ENCODE measurements at places on chromosomes 7 and 10.

- DNase-seq: peak; percentile 47
Measured at GRCh38 chr7:151755131-151755801, 121.6 kb downstream of the PRKAG2 start.

GRCh38 chr7:44575054-44575453 is 1.3 kb upstream of the DDX56 start:
- DNase-seq: no peak

- peak; percentile 54 for DNase-seq
Measured at GRCh38 chr7:94088560-94088959, 84.4 kb upstream of the BET1 start.

GRCh38 chr10:95487994-95488393 is 73.2 kb downstream of the SORBS1 start:
- peak; percentile 6 for DNase-seq

DNA sequence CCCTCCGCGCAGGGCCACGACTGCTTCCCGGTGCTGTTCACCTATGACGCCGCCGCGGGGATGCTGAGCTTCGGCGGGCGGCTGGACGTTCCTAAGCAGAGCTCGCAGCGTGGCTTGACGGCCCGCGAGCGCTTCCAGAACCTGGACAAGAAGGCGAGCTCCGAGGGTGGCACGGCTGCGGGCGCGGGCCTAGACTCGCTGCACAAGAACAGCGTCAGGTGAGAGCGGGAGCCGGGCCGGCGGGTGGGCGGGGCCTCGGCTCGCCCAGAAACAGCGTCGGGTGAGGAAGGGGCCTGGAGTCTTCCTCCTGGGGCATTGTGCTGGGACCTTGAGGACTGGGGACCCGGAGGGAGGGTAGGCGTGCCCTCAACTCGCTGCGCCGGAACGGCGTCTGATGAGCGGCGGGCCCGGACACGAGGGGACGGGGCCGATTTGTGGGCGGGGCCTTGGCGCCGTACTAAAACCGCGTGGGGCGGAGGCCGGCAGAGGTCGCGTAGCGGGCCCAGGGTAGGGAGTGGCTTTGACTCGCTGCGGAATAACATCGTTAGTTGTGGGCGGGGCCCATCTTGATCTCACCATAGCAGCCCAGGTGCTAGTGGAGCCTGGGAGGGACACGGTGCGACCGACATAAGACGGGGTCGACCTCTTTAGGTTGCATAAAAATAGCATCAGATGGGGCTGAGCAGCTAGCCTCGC is 15.6 kb downstream of the PDAP1 start:
- peak; percentile 44 for DNase-seq

GRCh38 chr10:112215342-112215774 is 31.8 kb upstream of the GPAM start:
- no peak for DNase-seq

GRCh38 chr10:110530131-110530831 is 32.6 kb downstream of the DUSP5 start:
- peak; percentile 67 for DNase-seq

- DNase-seq: no peak
Measured at GRCh38 chr7:44415047-44415446, 75.4 kb downstream of the NUDCD3 start.

DNA sequence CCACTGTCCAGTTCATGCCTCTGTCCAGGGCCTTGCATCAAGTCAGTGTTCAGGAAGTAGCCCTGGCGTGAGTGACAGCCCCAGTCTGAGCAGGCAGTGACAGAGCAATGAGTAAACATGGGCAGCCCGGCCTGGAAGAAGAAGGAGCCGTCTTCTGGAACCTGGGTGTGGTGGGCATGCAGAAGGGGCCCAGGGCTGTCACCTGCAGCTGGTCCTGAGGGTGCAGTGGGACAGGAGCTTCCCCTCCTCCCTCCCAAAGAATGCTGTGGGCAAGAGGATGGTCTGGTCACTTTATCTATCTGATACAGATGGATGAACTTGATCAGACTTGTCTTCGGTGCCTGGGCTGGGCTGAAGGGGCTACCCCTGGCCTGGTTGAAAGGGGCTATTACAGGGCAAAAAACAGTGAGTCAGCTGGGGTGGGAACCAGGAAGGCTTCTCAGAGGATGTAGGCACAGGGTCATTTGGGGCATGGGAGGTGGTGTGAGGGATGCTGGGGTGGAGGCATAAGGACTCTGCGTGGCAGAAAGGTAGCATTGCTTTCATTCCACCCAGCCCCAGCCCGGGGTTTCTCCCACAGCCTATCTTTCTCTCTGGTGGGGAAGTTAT is 42.7 kb upstream of the PPIF start:
- DNase-seq: no peak

- no peak for DNase-seq
Measured at GRCh38 chr10:119420950-119421875, 121.3 kb downstream of the RGS10 start.

DNA sequence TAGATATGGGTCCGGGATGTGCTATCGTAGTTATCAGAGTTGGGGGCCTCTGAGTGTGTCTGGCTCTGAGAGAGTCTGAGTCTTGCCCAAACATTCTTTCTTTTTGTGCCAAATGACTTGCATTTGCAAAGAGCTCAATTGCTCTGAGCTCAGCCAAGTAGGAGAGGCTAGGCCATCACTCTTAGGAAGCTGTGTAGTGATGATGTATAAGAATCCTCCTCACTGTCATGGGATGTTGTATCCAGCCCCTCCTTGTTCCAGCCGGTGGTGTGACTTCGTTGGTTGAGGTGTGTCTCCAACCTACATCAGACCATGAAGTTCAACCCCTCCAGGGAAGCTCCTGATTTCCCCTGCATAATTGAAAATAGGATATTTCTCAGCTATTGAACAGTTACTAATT is 97.5 kb upstream of the NPS start:
- DNase-seq: no peak

DNA sequence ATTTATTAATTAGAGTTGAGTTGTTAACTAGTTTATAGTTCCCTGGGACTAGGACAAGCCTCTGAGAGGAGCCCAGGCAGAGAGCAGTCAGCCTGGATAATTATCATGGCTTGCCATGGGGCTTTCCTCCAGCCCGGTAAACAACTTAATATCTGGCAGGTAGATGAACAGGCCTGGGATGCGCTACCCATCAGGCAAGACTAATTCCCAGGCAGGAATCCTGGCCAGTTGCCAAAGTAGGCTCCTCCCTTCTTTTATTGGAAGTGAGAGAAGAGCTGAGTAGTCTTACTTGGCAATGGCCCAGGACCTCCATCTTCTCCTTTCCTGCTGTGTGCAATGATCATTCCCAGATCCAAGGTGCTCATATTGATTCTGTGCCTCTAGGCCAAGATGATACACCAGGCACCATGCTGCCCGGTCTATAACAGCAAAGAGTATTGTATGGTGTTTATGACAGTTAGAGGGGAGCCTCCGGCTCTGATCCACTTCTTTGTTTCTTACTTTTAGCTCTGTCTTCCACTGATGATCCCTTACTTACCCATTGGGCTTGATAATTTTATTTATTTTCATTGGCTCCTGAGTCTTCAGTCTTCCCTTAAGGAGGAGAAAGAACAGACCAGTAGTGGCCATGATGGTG is 408.7 kb downstream of the REEP3 start:
- no peak for DNase-seq

GRCh38 chr7:18829858-18830285 is 287.6 kb downstream of the TWIST1 start:
- DNase-seq: peak; percentile 62

- no peak for DNase-seq
Measured at GRCh38 chr10:5829267-5829666, 16.0 kb upstream of the GDI2 start.

- no peak for DNase-seq
Measured at GRCh38 chr7:151046603-151047573, 1.4 kb upstream of the ASIC3 start.

GRCh38 chr7:51789489-51789888 is 472.9 kb upstream of the COBL start:
- DNase-seq: no peak

DNA sequence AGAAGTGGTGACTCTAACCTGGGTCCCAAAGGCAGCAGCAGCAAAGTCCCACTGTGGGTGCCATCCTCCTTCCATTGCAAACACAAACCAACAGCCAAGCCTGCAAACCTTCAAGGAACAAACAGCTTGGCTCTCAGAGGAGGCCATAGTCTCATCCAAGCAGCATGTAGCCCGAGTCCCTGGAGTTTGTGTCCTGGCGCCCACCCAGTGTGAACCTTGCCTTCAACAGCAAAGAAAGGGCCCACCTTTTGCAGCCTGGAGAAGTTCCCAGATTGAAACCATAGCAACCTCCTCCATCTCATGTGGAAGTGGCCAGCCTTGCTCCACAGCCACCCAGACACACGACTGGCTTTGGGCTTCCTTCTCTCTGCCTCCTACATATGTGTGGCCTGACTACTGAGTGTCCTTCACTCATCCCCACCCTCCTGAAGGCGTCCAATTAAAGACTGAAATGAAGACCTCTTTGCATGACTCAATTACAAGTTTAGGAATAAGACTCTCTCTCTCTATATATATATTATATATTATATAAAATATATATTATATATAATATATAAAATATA is 106.1 kb downstream of the C10orf90 start:
- no peak for DNase-seq

GRCh38 chr7:73740771-73741170 is 2.2 kb upstream of the ABHD11 start:
- DNase-seq: no peak

DNA sequence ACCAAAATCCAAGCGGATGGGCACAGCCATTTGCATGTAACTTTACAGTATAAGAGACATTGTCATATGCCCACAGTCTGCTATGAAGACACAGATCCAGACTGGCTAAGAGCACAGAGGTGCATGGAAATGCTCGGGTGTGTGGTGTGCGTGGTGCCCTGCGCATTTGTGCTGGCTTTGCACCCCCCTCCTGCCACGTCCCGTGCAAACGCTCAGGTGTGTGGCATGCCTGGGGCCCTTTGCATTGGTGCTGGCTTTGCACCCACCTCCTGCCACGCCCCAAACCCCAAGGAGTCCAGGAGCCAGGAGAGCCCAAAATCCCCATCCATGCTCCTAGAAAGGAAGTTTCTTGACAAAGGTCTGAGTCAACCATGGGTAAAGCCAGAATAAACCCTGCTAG is 306.2 kb downstream of the PTPRN2 start:
- DNase-seq: no peak

GRCh38 chr10:99927721-99928280 is 81.9 kb downstream of the DNMBP start:
- DNase-seq: peak; percentile 49

DNA sequence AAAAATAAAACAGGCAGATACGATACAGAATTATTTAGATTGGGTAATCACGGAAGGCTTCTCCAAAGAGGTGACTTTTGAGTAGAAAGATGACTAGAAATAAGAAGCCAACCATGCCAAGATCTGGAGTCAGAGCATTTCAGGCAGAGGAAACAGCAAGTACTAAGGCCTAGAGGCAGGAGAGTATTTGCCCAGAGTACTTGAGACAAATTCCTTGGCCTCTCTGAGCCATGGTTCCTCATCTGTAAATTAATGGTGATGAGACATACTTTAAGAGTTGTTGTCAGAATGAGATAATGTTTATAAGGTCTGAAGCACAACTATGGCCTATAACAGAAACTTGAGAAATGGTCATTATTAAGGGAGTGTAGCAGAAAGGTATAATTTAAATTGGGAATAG is 15.8 kb upstream of the GPR37 start:
- DNase-seq: no peak

DNA sequence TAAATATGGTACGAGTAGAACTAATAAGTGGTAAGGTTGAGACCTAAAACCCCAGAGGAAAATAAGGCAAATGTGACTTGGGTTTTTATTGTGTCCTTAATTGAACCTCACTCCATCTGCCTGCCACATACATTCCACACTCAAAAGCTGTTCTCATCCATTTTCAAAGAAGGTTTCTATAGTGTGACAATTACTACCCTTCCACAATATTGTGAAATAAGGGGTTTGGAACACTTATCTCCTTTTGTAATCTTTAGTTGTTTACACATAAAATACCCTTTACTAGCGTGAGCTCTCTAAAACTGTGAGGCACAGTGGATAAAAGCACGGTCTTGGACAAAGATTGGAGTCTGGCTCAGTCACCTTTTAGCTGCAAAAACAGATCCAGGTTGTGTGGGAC is 166.6 kb downstream of the THSD7A start:
- DNase-seq: no peak

DNA sequence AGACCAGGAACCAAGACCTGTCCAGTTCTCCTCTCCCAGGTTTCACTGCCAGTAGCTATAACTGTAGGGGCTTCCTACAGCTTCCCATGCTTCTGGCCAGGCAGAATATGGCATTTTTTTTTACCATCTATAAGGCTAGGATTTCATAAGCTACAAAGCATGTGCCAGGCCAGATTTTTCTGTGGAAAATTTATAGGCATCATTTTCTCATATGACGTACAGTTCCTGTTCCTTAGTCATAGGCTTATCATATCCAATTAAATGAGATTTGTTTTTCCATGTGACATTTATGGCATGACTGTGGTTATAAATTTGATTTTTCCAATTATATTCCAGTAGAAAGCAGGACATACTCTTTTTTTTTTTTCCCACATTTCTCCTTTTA is 208.6 kb upstream of the NPY start:
- no peak for DNase-seq

GRCh38 chr10:79073784-79074432 is 5.1 kb downstream of the ZMIZ1 start:
- DNase-seq: peak; percentile 23

GRCh38 chr7:8112685-8113084 is 144.1 kb downstream of the GLCCI1 start:
- no peak for DNase-seq

- DNase-seq: peak; percentile 11
Measured at GRCh38 chr10:69573056-69573806, at the start of gene NEUROG3. TSS of gene NEUROG3 (minus strand) at chr10:69573422. CDS start at chr10:69573043, 379 bp downstream.

DNA sequence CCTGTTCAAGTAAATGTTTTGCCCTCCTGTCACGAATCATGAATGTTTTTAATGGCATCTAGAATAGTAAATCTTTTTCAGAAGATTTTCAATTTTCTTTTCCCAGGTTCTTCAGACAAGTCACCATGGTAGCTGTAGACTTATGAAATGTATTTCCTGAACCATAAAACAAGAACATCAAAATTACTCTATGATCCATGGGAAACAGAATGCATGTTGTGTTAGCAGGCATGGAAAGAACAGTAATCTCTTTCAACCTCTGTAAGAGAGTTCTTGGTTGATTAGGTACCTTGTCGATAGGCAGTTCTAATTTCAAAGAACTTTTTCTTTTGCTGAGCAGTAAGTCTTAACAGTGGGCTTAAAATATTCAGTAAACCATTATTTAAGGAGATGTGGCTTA is 17.6 kb downstream of the AKR1C1 start:
- no peak for DNase-seq
